ENCODE measurements at places on chromosomes 13 and 19.

DNA sequence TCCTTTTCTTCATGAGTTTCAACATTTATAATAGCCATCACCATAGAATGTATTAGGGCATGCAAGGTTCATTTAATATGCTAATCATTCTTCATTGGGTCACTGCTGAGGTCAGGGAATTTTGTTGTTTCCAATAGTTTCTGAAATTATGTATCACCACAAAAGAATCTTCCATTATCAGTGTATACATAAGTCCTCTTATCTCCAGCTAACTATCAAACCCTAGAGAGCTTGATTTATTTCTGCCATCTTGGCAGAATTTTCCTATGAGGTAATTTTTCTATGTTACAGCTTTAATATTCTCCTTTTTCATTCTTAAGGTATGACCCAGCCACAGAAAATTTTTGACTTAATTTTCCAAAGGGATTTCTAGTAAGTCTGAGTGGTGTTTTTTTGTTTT, 415.0 kb upstream of the SLITRK1 start:
- DNase-seq: no peak

DNA sequence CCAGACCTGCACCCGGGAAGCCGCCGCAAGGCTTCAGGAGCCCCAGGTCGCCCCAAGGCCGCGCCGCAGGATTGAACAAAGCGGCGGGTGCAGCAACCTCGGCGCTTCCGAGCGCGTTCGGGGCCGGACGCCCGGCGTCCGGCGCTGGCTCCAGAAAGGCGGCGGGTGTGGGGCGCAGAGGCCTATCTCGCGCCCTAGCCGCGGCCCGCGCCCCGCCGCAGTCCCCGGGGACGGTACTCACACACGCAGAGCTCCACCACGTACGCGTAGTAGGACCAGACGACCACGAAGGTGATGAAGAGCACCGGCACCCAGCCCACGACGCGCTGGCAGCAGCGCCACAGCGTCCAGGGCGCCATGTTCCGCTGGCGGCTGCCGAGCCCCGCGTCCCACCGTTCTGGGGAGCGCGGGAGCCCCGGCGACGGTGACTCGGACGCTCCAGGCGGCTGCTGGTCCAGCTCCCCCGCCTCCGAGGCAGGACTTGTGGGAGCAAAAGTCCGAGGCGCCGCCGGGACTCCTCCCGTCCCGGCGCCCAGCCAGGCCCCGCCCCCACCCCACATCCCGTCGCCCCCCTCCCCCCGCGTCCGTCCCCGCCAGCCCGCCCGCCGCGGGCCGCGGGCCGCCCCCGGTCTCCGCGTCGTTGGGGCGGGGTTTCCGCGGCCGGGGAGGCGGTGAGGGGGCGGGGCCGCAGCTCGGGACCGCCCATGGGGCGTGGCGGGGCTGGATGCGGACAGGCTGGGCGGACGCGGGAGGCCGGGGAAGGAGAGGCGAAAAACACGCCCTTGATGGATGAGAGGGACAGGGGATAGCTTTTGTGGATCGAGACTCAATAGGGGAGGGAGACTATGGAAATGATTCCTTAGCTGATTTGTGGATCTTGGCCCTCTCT, at the start of gene ZDHHC20:
ZDHHC20 (minus strand) TSS at position 491 of the 889 bp plus-strand sequence; CDS start at position 359, 132 bp downstream.
- DNase-seq: no peak

DNA sequence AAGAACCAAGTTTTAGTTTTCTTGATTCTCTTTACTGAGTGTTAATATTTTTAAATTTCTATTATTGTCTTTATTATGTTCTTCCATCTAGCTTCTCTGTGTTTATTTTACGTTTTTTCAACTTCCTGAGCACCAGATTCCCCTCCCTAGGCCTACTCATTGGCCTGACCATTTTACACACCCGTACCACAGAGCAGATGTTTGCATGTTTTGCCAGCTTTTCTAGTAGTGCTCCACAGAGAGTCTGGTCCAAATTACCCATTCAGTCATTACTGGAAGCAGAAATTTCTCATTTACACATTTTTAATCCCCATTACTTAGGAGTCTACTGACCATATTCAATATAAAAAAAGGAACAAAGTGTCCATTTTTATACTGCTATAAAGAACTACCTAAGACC, 66.9 kb downstream of the ING1 start:
- DNase-seq: no peak

DNA sequence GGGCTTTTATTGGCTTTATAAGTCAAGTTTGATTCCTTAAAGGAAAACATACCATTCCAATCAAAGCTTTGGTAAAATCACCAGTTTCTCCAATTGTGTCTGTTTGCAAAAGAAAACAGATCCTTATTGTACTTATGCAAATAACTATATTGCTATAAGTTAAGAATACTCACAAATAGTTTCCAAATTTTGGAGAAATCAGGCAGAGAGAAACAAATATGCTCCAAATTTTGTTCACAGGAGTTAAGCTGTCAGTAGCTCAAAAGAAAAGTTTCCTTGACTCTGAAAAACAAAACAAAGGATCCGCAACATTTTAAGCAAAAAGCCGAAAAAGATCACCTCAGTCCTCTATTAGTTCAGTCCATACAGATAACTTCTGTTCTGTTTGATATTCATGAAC, 19.2 kb upstream of the IGFL4 start:
- no peak for DNase-seq

DNA sequence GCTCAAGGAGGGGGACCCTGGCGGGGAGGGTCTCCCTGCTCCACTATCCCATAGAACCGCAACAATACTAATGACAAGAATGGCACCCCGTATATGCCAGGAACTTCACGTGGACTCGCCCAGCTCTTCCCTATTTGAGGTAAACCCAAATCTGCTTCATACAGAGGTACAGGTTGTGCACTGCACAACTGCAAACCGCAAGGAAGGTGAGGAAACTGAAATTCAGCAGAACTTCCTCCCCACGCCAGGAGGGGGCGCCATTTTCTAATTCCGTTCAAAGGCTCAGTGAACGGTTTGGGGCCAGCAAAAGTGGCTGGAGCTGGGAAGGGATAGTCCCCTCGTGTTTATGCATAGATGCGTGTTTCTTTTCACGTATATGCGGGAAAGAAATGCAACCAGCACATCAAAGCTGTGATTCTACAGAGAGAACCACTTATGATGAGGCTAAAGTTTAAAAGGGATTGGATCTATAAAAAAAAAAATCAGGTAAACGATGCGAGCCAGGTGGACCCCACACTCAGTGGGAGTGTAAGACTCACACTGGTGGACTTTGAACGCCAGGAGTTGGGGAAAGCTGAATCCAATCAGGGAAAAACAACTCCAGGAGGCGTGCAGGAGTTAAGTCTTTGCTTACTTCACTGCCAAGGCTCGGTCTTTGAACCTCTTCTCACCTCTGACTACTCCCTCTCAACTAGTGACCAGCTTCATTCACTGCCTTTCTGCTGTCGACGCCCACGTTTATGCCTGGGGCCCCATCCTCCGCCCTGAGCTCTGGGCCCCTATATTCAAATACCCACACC, 20.3 kb downstream of the C19orf81 start:
- DNase-seq: no peak

GRCh38 chr19:3284759-3285646, 60.5 kb downstream of the CELF5 start:
- no peak for DNase-seq

DNA sequence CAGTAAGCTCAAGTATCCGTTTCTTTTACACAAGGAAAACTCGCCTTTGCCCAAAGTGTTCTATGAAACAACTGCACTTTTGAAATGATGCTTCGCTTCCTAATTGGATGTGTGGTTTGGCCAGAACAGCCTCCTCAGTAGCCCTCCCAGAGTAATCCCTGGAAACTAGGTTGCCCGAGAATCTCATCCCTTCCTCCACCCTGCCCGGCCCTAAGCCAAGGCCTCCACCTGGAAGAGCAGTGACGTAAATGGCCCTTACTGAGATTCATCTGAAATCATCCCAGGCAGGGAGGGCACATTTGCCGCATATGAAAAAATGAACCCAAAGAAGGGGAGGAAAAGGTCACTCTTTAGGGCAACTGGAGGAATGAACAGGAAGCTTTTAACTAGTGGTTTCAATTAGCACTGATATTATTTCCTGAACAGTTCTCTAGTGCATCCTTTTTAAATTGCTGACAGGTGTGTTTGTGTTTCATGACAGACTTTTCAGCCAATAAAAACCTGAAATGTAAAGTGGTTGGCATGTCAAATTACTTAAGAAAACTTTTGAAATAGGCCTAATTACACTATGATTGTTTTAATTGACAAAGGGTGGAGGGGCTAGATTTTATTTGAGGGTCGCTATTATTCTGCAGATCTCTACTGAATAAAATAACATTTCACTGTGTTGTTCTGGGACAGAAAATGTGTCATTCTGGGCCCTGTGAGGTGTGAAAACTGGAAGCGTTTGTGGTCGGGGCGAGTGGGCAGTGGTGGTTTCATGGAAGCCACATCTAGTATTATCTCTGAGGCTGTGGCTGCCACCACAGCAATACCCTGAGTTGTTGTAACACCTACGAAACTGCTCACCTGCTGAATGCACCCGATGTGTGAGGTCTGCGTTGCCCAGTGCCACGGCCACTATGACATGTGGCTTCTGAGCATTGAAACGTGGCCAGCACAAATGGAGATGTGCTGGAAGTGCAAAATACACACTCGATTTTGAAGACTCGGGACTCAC, 112.1 kb downstream of the ZIC5 start:
- DNase-seq: no peak
